Activated T-cell treated with anti-CD3 and anti-CD28 coated beads for 48 hours (primary cell): ENCODE measurements at places on chromosomes 11 and 22.

GRCh38 chr11:119319700-119320239, 2.8 kb upstream of the MCAM start:
- no peak for DNase-seq

GRCh38 chr11:85752201-85752889, 58.6 kb downstream of the SYTL2 start:
- DNase-seq = no peak

- DNase-seq = no peak
These were observed 196.7 kb downstream of the ARHGAP42 start for GRCh38 chr11:100883830-100884229.

GRCh38 chr11:30314625-30315024, 8.3 kb upstream of the ARL14EP start:
- no peak for DNase-seq

DNA sequence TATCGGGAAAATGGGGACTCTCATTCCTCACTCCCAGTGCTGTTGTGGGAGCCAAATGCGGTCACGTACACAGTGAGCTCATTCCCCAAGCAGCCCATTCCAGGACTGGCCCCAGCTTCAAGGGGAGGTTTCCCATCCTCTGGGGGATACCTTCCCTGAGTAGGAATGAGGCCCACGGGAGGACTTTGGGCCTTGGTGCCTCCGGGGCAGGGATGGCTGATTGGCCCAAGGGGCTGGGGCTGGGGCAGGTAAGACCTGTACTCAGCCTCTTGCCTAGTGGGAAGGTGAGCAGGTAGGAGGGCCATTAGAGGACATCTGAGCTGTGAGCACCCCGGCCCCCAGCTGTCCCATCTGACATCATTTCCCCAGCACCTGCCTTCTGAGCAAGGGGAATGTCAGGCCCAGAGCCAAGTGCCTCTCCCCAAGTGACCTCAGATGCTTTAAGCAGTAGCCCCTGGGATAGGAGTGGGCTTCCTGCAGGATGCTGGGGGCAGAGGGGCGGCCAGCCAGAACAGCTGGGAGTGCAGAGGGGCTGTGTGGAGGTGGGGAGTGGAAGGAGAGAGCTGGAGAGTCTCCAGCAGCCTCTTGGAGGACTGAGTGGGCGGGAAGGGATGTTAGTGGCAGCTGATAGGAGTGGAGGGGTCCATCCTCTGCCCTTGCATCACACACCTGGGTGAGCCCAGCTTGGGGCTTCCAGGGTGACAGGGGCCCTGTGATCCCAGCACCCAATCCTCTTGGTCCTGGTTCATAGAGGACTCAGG, 58.4 kb downstream of the CD82 start:
- no peak for DNase-seq

GRCh38 chr22:36397131-36398093, 9.6 kb upstream of the MYH9 start:
- DNase-seq = no peak

DNA sequence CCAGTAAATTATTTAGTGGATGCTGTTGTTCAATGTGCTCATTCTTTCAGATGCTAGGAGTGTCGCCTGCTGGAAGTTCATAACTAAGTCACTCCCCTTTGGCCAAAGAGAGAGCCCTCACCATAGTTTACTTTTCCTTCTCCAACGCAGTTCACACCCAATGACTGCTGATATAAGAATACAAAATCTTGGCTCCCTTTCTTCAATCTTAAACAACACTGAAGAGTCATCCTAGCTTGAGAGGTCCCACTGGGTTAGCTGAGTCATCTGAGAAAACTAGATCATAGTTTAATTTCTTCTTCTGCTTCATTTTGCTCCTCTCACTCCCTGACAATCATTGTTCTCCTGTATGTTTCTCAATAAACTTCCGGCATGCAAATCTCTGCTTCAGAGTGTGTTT, 5.4 kb upstream of the OR52L1 start:
- DNase-seq = no peak

DNA sequence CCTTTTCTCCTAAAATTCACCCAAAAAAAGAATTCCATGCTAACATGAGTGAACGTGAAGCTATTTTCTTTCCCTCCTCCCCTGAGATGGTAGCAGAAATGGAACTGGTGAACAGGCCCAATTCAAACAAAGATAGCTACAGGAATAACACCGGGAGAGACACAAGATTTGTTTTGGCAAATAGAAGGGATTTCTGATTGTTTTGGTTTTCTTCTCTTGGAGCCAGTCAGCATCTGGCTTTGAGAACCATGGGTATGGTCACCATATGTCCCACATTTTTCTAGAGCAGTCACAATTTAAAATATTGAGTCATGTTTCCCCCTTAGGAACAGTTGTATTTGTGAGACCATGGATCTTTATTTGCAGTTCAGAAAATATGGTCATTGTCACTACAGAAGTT, 214.1 kb downstream of the FAM76B start:
- no peak for DNase-seq

GRCh38 chr11:11843211-11843621, 1.4 kb downstream of the USP47 start:
- DNase-seq = no peak

- DNase-seq = no peak
These were observed 59.0 kb downstream of the MYH9 start for GRCh38 chr22:36328635-36329253.

DNA sequence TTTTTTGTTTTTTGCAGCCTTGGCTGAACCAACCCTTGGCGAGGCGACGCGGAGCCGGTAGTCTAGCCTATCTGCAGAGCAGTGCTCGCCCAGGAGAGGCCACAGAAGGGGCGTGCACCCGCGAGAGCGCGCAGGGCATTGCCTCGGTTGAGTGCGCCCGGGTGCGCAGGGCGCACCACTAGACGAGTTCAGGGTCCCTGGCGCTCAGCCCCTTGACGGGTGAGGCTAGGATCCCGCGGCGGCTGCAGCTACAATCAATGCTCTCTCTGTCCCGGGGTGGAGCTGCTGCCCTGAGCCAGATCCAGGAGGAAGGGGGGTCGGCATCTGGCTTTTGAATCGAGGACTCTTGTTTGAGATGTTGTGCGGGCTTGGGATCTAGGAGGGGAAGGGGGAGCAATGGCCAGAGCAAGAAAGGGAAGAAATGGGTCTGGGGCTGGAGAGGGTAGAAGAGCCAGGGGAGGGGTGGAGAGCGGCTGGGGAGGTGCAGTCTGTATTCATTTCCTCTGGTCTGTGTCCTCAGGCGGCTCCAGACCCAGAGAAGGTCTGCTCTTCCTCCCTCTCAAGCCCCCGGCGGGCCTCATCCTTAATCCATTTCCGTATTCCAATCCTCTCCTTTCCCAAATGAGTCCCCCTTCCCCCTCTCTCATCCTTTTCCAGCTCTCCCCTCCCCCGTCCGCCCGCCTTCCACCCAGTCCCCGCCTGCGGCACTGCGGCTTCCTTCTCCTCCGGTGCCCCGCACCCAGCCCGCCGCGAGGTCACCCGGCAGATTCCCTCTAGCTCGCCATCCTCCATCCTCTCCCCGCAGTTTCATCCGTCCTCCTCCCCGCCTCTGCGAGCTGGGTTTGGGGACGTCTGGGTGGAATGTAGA, 797 bp downstream of the THY1 start:
- DNase-seq = no peak

DNA sequence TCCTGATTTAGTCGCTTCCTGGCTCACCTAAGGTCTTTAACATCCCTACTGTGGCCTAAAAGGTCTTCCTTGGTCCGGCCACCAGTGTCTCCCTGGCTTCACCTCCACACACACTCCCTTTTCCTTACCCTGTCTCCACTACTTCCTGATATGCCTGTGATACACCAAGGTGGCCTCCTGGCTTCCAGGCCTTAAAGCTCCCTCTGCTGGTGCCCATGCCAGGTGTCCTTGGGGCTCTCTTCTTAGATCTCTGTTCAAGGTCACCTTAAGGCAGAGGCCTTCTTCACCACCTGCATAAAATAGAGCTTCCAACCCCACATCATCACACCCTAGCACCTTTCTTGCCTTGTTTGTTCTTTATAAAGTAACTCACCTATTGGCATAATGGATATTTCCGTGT, 787.7 kb downstream of the NTM start:
- no peak for DNase-seq

DNA sequence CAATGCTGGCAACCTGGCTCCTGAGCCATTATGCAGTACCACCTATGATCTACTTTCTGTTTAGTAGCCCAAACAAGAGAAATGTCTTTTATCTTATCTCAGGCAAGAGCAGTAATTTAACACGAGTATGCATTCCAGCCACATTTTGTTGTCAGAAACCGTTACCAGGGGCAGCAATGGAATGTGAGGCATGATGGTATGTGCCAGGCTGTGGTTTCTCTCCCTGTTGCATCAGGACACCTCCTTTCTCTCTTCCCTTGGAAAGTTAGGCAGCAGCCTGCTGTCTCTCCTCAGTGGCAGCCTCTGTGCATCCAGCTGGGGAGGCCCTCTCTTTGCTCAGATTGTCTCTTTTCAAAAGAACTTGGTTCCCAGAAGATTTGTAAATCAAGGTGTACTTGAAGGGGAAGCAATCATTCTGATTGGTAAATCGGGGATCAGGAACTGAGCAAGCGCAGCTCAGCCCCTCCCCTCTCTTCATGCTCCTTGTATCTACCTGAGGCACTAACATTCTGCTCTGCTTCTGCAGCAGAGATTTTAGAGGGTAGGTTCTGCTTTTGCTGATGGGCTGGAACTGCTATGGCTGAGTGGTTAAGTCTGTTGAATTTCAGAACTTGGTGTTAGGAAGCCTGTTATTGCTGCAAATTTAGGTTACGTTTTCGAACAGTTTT, 229.2 kb downstream of the ADAMTS15 start:
- DNase-seq = no peak

- no peak for DNase-seq
These were observed 27.2 kb downstream of the MORC2 start for GRCh38 chr22:30941363-30941740.

DNA sequence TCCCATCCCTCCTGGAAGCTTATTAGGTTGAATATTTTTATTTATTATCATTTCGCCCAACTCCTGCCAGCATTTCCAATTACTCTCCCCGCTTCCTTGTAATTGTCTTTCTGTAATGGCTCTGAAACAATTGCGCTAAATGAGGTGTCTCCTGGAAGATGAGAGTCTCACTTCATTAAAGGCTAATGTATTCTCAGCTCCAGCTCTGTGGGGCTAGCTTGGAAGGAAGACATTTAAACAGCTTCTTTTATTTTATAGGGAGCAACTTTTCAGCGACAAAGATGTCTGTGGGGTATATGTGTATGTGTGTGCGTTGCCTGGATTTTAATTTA, 86.6 kb downstream of the PKNOX2 start:
- DNase-seq = no peak

- no peak for DNase-seq
These were observed 1.8 kb downstream of the IGF2 start for GRCh38 chr11:2137202-2138067.

GRCh38 chr11:64130618-64131017, 35.3 kb downstream of the MACROD1 start:
- DNase-seq = no peak

DNA sequence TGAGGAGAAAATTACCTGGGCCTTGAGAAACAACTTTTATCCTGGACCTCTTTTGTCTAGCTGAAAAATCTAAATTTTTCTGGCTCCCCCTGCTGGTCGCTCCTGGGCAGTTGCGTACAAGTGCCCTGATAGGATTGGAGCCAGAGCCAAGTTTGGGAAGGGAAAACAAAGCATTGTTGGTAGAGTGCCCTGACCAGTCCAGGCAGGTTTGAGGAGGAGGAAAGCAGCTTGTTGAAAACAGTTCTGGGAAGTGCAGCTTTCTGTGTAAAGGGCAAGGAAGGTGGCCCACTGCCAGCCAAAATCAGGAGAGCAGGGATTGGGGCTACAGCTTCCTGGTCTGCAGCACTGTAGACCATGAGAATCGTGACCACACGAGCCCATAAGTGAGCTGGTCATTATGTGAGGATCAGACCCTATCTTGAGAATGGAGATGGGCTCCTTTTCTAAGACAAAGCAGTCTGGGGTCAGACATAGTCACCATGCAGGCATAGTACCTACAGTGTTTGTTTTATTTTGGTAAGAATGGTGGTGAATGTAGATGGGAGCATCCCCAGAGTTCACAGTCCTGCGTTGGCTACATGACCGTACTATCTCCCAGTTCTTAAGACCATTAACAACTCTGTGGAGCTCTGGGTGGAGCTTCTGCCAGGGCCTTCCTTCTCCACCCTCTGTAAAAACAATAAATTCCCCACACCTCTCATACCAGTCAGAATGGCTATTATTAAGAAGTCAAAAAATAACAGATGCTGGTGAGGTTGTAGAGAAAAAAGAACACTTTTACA, 21.3 kb upstream of the PIK3IP1 start:
- DNase-seq = peak; percentile 40

GRCh38 chr11:106152013-106152412, 74.6 kb downstream of the AASDHPPT start:
- no peak for DNase-seq

GRCh38 chr11:117074119-117074518, 24.1 kb downstream of the SIK3 start:
- no peak for DNase-seq

- DNase-seq = no peak
These were observed 28.1 kb downstream of the ME3 start for GRCh38 chr11:86644291-86644690.

GRCh38 chr11:81840380-81840779, 893.3 kb downstream of the FAM181B start:
- DNase-seq = no peak

- peak; percentile 5 for DNase-seq
These were observed 40.4 kb upstream of the AKIP1 start for GRCh38 chr11:8870411-8871170.

DNA sequence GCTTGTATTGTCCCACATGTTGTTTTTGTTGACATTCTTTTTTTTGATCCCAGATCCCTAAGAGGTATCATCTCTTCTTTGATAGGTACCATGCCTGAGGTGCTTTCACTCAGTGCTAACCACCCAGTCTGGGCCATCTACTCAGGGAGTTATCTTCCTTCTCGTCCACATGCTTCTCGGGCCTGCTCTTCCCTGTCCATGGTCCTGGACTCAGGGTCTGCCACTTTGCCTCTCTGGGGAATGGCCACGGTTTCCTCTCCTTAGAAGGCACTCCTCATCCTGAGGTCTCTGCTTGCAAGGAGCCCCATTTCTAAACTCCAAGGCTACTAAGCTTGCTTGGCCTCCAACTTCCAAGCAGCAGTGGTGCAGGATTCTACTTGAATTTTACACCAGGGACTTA, 227.0 kb upstream of the NCAM1 start:
- DNase-seq = no peak

GRCh38 chr22:42154293-42155052, 23.9 kb upstream of the CYP2D6 start:
- no peak for DNase-seq

DNA sequence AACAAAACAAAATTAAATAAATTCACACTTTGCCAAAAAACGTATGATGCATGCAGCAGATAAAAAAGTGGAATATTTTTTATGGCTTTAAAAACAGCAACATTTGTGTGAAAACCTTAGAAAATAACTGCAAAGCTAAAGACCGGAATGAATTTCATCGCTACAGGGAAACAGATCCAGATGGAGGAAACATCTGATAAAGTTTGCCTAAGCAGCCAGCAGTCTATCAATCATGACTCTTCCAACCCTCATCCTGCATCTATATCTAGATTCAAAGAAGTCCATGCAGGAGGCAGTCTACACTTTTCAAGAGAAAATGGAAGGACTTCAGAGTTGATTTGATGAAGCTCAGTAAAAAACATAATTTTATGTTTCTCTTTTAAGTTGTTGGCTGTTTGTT, 126.8 kb downstream of the SWAP70 start:
- no peak for DNase-seq

- DNase-seq = no peak
These were observed 44.8 kb upstream of the SLC22A12 start for GRCh38 chr11:64546176-64546575.
